LHCN-M2 (cell line): ENCODE measurements at places on chromosomes 4 and X.

DNA sequence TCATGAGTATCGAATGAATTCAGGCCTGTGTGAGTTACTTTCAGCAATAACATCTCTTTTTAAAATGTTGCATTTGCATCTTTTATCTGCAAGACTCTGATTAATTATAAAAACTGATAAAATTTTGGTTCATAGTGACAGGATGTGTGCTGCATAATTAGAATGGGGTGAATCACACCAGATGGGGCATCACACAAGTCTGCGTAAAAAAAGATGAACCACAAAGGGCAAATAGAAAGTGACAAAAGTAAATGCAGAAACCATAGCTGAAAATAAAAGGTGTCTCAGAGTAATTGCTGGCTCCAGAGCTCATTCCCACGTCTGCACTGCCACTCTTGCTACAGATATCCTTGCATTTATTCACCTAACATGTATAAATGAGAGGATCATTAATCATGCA is 131.1 kb downstream of the HS3ST1 start:
- DNase-seq: no peak

GRCh38 chrX:46549914-46550313 is 4.7 kb upstream of the ZNF674 start:
- DNase-seq: no peak

- no peak for DNase-seq
Observed at GRCh38 chrX:86066998-86067397, 19.6 kb upstream of the CHM start.

- peak; percentile 22 for DNase-seq
Observed at GRCh38 chr4:112279882-112280315, 5.8 kb downstream of the TIFA start.

- DNase-seq: no peak
Observed at GRCh38 chrX:29813174-29813573, 402.2 kb upstream of the MAGEB2 start.
